IPS DF 6.9 (cell line): ENCODE measurements at places on chromosomes 4 and X.

DNA sequence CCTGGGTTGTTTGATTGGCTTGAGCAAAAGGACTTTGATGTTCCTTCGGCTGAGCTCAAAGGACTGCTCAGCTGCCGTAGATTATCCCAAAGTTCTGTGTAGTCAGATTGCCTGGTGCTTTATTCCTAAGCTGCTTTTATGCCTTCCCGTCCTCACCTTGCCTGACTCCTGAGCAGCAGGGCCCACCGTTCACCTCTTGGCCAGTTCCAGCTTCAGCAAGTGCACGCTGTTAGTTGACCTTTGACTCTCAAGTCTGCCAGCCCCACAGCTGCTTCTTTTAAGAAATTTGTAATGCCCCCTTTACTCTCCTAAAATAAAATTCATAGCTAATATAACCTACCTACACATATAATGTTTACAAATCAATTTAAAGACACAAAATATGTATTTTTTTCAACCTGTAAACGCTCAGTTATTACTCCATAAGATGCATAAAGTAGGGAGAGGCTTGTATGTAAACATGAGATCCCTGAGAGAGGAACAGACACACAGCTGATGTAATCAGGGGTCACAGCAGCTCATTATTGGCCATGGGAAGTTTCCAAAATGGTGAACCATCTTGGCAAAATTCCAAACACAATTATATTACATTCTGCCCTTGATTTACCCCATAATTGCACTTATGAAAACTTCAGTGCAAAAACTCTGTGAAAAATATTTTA, 28.6 kb downstream of the UCHL1 start:
- DNase-seq: no peak

DNA sequence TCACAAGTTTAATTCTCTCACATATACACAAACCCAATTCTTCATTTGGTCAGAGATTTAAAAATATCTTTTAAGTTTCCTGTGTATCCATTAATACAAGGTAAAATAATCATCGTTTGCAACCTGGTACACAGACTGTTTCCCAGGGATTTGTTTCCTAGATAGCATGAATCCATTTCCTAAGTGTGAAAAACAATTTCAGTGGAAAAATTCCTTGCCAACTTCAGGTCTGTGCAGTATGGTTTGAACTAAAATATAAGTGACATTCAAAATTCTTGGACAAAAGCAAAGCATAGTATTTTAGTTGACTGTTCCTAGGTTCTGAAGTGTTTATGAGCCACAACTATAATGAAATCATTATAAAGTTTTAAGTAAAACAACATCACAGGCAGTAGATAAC, 24.4 kb downstream of the NAF1 start:
- DNase-seq: no peak

GRCh38 chr4:77040270-77040669, 35.5 kb downstream of the CCNI start:
- no peak for DNase-seq

- no peak for DNase-seq
Measured at GRCh38 chr4:88630756-88631155, 38.5 kb downstream of the HERC3 start.
